GM12864 (cell line): ENCODE measurements at places on chromosomes 2 and 18.

GRCh38 chr2:65320946-65321345 lies 93.3 kb downstream of the ACTR2 start:
- no peak for DNase-seq

DNA sequence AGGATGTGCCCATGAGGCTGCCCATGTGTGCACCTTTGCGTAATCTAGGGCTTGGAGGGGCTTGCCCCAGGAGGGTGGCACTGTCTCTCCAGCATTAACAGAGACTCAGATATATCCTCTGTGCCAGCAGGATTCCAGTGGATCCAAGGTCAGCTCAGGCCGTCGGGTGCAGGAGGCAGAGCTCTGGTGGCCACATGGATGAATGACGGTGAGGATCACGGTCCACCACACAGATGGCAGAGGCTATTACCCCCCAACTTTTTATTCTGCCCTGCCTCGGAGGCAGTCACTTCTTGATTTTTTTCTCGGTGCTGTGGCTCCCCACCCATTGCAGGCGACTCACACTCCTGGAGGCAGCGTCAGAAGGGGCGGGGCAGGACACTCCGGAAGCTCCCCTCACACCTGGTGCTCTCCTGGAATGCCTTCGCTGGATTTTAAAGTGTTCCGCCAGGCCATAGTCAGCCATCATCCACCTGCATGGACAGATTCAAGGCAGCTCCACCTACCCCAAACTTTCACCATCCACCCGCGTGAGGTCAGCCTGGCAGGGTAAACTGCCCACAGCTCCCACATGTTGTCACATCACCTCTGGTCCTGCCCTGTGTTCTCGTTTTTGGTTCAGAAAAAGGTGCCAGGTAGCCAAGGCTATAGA lies 602.9 kb upstream of the RAB6C start:
- DNase-seq = no peak

DNA sequence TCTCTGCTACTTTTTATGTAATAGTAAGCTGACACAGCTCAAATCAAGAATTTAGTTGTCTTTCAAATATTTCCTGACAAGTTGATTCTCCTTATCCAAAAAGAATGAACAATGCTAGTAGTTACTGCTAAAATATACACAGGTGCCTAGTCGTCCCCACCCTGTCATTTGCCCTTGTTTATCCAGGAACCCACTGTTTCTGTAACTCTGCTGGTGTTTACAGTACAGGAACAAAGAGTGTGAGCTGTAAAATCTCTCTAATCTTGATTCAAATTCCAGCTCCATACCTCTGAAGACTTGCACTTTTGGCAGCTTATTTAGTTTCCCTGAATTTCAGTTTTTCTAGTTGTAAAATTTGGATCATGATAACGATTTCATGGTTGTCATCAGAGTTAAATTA lies 21.1 kb upstream of the SCYGR2 start:
- DNase-seq = no peak

GRCh38 chr2:174835797-174836255 lies 71.6 kb upstream of the CHRNA1 start:
- no peak for DNase-seq

GRCh38 chr2:82501217-82501616 lies 1957.9 kb downstream of the SUCLG1 start:
- no peak for DNase-seq

GRCh38 chr2:230794497-230794896 lies 70.2 kb upstream of the ITM2C start:
- DNase-seq = no peak

GRCh38 chr2:219460424-219460926 lies 25.8 kb downstream of the SPEG start:
- DNase-seq = no peak

- DNase-seq = no peak
Observed at GRCh38 chr2:142813830-142814829, 63.3 kb upstream of the KYNU start.

- no peak for DNase-seq
Observed at GRCh38 chr2:159513745-159514144, 102.6 kb downstream of the BAZ2B start.

DNA sequence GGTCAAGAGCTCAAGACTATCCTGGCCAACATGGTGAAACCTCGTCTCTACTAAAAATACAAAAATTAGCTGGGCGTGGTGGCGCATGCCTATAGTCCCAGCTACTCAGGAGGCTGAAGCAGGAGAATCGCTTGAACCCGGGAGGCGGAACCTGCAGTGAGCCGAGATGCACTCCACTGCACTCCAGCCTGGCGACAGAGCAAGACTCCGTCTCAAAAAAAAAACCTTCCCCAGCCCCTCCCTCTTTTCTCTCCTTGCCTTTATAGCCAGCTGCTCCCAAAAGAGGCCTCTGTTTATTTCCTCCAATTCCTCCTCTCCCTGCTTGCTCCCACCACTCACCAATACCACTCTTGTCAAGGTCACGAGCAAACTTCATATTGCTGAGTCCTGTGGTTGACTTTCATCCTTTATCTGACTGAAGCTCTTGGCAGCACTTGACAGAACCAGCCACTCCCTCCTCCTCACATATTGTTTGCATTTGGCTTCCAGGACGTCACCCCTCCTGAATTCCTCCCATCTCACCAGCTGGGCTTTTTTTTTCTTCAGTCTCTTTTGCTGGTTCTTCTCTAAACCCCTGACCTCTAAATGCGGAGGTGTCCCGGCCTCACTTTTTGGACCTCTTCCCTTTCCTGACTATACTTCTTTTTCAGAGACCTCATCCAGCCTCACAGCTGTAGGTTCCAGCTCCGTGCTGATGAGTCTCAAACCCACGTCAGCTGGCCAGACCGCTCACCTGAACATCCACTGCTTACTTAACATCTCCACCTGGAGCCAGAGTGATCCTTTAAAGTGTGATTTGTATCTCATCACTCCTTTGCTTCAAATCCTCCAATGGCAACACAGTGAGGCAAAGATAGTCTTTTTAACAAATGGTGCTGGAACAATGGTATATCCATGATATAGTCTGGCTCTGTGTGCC lies 84.6 kb upstream of the CAB39 start:
- DNase-seq = no peak
